ENCODE measurements at places on chromosomes 7 and 10.
A peak's percentile ranks its signal among the peaks of the same experiment; 100 is the strongest.

DNA sequence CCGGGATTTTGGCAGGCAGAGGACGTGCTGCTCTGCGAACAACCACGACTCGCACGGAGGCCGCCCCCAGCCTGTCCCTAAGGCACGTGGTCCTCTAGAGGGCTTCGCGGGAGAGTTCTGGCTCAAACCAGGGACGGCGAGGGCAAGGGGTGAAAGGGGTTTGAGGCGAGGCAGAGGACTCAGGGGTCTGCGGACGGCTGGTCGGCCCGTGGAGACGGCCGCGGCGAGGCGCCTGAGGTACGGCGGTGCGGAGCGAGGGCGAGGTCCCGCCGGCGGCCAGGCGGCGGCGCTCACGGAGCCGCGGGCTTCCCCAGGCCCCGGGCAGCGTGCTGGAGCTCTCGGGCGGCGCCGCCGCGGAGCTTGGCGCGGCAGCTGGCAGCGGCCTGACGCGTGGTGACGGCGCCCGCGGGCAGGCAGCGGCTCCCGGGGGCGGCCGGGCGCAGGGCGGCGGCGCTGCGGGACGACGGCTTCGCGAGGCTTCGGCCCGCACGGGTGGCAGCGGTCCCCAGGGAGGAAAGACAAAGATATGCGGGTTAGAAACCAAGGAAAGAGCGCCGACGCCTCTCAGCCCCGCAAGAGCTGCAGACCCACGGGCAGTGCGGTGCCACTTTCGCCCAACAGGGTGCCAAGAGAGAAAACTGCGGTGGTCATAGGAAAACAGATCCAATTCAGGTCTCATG lies 44.8 kb downstream of the ZNF800 start:
- DNase-seq, result peak; percentile 72

GRCh38 chr7:42931447-42931833 lies 534 bp downstream of the PSMA2 start:
- DNase-seq, result no peak

DNA sequence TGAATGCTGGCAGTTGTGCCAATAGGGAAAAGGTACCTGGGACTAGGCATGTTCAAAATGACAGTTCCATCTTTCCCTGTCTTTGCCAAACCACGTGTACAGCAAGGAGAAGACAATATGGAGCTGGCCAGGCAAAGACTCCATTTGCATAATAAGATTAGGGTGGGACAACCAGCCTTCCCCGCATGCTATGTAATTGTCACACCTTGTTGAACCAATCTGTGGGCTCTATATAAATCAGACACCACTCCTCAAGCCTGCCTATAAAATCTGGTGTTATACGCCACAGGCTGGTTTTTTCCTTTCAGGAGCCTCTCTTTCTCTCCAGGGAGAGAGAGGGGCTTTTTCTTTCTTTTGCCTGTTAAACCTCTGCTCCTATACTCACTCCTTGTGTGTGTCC lies 11.0 kb upstream of the NUB1 start:
- DNase-seq, result no peak

GRCh38 chr7:22577470-22578001 lies 77.5 kb upstream of the STEAP1B start:
- no peak for DNase-seq

- no peak for DNase-seq
These were observed 147.2 kb downstream of the MYOF start for GRCh38 chr10:93334901-93335327.

GRCh38 chr10:241966-242643 lies 106.8 kb downstream of the ZMYND11 start:
- no peak for DNase-seq

DNA sequence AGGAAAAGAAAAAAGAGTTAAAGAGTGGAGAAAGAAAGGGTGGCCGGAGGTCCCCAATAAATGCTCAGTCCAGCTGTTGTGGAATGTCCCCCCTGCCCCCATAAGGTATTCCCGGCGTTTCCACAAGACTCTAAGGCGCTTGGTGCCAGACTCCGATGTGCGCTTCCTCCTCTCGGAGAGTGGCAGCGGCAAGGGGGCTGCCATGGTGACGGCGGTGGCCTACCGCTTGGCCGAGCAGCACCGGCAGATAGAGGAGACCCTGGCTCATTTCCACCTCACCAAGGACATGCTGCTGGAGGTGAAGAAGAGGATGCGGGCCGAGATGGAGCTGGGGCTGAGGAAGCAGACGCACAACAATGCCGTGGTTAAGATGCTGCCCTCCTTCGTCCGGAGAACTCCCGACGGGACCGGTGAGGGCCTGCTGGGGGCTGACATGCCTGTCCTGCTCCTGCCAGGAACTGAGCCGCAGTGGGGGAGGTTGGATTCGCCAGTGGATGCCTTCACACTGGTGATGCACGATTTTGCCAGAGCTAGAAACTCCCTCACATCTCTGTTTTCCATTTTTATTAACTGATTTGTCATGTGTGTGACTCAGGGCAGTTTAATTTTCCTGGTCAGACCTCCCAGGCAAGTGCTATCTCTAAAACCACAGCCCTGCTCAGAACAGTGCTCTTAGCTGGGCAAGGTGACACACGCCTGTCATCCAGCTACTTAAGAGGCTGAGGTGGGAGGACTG lies 34.2 kb downstream of the TACR2 start:
- no peak for DNase-seq

- DNase-seq, result no peak
These were observed 229.1 kb upstream of the AKR1E2 start for GRCh38 chr10:4596951-4597350.

- DNase-seq, result no peak
These were observed 107.9 kb downstream of the CYTH3 start for GRCh38 chr7:6164491-6164890.

DNA sequence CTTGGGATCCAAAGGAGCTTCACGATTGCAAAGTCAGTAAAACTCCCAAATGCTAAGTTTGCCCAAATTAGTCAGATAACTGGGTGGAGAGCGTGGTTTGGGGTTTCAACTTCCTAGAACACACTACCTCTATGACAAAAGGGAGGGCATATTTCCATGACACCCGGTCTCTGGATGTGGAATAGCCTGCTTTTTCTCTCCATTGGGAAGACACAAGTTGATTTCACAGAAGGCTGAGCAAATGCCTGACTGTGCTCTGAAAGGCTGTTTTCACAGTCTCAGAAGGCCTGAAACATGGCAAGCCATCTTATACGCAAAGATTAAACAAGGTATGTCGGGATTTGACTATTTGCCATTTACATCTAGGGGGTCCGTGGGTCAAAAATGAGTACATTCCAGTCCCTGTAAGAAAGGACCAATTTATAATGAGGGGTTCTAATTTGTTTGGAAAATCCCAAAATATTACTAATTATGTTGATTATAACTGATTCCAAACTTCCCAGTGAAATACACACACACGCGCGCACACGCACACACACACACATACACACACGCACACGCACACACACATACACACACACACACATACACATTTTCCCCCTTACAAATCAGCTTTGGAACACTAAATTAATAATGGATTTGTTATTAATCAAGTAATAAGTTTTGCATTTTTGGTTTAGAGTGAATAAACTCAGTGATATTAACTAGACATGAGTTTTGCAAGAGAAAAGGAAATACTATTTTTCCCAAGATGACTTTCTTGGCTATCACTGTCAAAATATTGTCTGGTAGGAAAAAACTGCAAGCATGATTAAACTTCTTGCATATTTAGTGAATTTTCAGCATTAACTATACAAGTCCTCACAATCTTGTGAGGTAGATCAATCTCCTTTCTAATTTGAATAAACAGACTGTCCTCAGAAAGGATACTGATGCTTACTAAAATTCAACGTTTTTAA lies 105.0 kb downstream of the PRTFDC1 start:
- no peak for DNase-seq

DNA sequence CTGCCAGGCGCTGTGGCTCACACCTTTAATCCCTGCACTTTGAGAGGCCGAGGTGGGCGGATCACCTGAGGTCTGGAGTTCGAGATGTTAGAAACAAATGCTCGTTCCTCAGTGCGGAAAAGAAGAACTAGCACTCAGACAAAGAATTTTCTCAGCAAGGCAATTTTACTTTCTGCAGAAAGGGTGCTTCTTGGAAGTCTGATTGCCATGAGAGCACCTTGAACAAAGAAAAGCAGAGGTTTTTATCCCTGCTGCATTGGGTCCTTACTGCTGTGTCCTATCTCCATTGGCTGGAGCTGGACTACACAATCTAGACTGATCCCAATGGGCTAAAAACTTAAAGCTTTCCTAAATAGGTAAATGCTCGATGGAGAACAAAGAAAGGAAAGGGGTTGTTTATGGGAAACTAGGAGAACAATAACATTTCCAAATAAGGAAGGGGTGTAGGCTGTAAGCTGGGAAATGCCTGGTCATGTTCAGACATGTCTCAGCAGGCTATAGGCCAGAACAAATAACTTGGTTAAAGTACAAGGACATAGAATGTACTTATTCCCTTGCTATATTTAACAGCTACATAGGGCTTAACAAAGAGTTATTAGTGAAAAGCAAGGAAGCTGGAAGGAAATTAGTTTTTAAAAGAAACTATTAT lies 26.1 kb upstream of the ACTR3B start:
- no peak for DNase-seq

DNA sequence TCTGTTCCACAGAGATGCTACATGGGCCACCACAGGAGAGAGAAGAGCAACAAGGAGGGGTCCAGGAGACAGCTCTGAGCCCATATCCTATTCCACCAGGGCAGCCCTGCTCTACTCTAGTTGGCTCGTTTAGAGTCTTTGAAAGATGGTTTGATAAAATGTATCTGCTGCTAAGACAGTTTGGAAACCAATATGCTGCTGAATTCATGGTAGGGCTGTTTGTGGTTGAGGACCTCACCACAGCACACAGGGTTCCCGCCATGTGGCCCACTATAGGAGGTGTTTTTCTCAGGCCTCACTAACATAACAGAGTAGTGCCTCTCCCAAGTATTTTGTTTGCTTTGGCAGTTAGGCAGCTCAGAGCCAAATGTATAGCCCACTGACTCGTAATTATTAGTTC lies 35.8 kb upstream of the ZC3HAV1L start:
- DNase-seq, result no peak

DNA sequence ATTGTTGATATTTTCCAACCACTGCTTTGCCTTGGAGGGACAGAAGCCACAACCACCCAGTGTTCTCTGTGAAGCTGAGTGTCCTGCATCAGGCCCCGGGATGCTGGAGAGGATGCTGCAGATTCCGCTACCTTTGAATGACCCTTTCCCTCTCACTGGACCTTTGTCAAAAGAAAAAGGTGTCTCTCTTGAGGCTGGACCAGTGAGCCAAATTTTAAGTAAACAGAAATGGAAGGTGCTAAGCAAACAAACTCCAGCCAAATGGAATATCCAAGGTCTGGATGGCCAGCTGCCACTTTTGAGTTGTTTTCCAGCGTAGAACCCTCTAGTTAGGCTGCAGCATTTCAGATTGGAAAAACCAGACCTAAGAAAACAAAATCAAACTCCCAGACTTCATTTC lies 145.5 kb downstream of the TRIL start:
- DNase-seq, result no peak

DNA sequence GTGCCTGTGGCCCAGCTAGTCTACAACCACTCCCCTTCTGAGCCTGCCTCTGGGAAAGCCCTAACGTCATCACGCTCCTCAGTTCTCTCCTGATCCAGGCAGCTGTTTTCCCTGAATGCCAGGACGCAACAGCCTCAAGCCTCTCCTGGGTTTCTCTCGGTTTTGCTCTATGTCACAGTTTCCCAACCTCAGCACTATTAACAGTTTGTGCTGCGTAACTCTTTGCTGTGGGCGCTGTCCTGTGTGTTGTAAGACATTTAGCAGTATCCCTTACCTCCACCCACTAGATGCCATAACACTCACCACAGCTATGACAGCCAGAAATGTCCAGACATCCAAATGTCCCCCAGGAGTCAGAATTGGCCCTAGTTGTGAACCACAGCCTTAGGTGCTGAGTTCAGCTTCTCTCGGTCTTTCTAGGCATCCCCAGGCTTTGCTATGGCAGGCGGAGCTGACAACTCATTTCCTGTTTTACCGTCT lies 226.3 kb upstream of the NPVF start:
- no peak for DNase-seq

DNA sequence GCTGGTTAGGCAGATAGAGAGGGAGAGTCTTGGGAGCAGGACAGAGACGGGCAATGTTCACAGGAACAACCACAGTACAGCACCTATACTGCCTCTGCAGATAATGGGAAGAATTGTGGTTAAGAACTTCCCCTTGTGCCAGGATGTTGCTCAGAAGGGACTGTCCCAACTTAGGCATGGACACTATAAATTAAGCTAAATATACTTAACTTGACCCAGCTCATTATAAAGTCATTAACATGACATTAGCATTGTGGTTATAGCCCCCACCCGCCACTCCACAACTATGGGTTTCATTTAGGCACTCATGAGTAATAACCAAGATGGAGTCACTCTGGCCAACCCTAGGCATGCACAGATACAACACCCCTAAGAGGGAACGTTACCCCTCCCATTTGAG lies 310.9 kb upstream of the NRG3 start:
- DNase-seq, result no peak

GRCh38 chr10:129136074-129136473 lies 331.0 kb upstream of the MGMT start:
- no peak for DNase-seq

GRCh38 chr10:129966370-129966888 lies 2.4 kb upstream of the EBF3 start:
- no peak for DNase-seq

GRCh38 chr7:156017916-156018700 lies 205.8 kb upstream of the SHH start:
- DNase-seq, result no peak

DNA sequence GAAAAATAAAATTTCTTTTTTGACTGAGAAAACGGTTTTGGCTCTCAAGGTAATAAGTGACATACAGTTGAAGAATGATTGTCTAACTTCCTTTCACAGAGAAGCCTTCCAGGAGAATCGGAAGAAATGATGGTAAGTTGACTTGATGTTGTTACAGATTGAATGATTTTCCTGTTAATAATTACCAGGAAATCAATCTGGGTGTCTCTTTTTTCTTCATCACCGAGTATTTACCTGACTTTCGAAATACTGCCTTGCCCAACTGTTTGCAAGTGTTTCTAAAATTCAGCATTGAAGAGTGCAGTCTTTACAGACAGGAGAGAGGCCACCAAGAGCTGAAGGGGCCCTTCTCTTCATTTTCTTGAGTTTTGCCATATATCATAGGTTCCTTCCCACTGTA lies 4.0 kb downstream of the ITIH2 start:
- DNase-seq, result no peak

GRCh38 chr7:11182736-11183135 lies 209.1 kb downstream of the PHF14 start:
- no peak for DNase-seq

GRCh38 chr7:75596727-75597614 lies 104.9 kb downstream of the SPDYE5 start:
- DNase-seq, result no peak

Measured in hematopoietic multipotent progenitor cell treated with erythropoietin and hydrocortisone succinate and interleukin-3 and kit ligand, for 17 days (in vitro differentiated cells).